ENCODE measurements at places on chromosomes 5 and 9.

DNA sequence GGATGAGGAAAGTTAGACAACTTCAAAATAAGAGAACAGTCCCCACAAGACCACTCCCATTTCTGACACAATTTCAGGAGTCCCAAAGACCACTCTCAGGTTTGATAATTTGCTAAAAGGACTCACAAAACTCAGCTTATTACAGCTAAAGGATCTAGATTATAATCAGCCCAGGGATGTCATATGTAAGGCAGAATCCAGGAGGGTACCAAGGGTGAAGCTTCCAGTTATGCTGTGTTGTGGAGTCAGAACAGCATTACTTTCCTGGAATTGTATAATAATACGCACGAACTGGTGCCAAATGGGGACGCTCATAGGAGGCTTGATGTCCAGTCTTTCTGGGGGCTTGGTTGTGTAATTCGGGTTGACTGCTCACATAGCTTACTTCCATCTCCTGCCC lies 55.4 kb downstream of the SLC27A6 start:
- no peak overlapping the region for H3K4me3 ChIP-seq
- DNase-seq, result no peak
- H3K36me3 ChIP-seq, result no peaks in the 10 kb centered on the region
- H3K27ac ChIP-seq, result no peak overlapping the region
- H3K4me1 ChIP-seq, result peaks cover 4% of the 10 kb centered on the region

DNA sequence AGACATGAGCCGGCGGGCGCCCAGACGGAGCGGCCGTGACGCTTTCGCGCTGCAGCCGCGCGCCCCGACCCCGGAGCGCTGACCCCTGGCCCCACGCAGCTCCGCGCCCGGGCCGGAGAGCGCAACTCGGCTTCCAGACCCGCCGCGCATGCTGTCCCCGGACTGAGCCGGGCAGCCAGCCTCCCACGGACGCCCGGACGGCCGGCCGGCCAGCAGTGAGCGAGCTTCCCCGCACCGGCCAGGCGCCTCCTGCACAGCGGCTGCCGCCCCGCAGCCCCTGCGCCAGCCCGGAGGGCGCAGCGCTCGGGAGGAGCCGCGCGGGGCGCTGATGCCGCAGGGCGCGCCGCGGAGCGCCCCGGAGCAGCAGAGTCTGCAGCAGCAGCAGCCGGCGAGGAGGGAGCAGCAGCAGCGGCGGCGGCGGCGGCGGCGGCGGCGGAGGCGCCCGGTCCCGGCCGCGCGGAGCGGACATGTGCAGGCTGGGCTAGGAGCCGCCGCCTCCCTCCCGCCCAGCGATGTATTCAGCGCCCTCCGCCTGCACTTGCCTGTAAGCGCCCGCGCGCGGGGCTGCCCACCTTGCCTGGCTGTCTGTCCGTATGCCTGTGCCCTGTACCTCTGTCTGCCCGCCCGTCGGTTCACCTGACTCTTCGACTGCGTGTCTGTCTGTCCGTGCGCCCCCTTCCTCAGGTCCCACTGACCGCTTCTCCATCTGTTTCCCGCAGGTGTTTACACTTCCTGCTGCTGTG lies 412 bp downstream of the FGF18 start:
- no peak overlapping the region for H3K27ac ChIP-seq
- peaks cover 10% of the 10 kb centered on the region for H3K4me1 ChIP-seq
- peak overlapping the region; percentile 91 for H3K4me3 ChIP-seq

DNA sequence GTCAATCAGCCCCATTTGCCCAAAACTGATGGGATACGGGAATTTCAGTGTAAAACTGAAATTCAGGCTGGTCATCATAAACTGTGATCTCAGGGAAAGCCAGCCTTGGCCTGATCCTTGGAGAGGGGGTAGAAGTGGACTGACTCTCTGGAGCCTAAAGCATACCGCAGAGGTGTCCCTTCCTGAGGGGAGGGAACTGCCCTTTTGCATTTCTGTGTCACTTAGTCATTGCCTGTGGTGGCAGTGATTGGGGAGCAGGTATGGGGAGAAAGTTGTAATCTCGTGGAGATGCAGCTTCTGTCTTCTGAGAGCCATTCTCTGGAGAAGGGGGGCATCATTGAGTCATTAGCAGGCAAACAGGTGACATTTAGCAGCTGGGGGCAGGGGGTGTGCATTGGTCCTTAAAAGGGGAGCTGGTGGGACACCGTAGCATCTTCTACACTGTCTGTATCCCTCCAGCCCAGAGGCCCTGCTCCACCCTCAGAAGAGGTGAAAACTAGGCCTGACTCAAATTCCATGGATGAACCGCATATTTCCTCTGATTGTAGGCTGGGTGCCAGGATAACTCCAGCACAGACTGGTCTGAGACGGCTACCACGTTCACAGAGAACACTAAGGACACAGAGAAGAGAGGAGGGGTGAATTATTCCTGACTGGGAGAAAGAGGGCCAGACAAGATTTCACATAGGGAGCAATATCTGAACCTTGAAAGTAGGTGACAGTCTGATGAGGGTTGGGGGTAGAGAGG lies 143.3 kb downstream of the SEC61B start:
- no peak for DNase-seq
- H3K4me1 ChIP-seq, result peaks cover 16% of the 10 kb centered on the region
- H3K27me3 ChIP-seq, result peaks cover 81% of the 10 kb centered on the region
- peaks cover 15% of the 10 kb centered on the region for H3K36me3 ChIP-seq

GRCh38 chr5:171365351-171365750 lies 22.3 kb upstream of the NPM1 start:
- H3K4me3 ChIP-seq, result no peak overlapping the region
- DNase-seq, result no peak
- H3K4me1 ChIP-seq, result no peaks in the 10 kb centered on the region
- H3K36me3 ChIP-seq, result peaks cover 3% of the 10 kb centered on the region
- H3K27ac ChIP-seq, result no peak overlapping the region
- H3K27me3 ChIP-seq, result peaks cover 42% of the 10 kb centered on the region

GRCh38 chr9:30771163-30771708 lies 1613.2 kb upstream of the ACO1 start:
- no peaks in the 10 kb centered on the region for H3K36me3 ChIP-seq
- no peak overlapping the region for H3K27ac ChIP-seq
- H3K4me3 ChIP-seq, result no peak overlapping the region
- no peaks in the 10 kb centered on the region for H3K27me3 ChIP-seq
- DNase-seq, result no peak
- no peaks in the 10 kb centered on the region for H3K4me1 ChIP-seq

- no peaks in the 10 kb centered on the region for H3K27me3 ChIP-seq
- no peaks in the 10 kb centered on the region for H3K4me1 ChIP-seq
- no peak overlapping the region for H3K27ac ChIP-seq
Observed at GRCh38 chr5:164048359-164048926, 543.0 kb downstream of the MAT2B start.

GRCh38 chr5:168948746-168949145 lies 352.2 kb downstream of the SLIT3 start:
- H3K27ac ChIP-seq, result no peak overlapping the region
- H3K4me1 ChIP-seq, result no peaks in the 10 kb centered on the region
- peaks cover 2% of the 10 kb centered on the region for H3K36me3 ChIP-seq
- DNase-seq, result no peak
- no peaks in the 10 kb centered on the region for H3K27me3 ChIP-seq

GRCh38 chr5:15333091-15333490 lies 166.9 kb upstream of the FBXL7 start:
- H3K4me1 ChIP-seq, result no peaks in the 10 kb centered on the region
- no peak overlapping the region for H3K4me3 ChIP-seq
- H3K36me3 ChIP-seq, result no peaks in the 10 kb centered on the region
- H3K27ac ChIP-seq, result no peak overlapping the region
- no peak for DNase-seq
- no peaks in the 10 kb centered on the region for H3K27me3 ChIP-seq

GRCh38 chr5:81058121-81058520 lies 98.0 kb downstream of the RASGRF2 start:
- peaks cover 2% of the 10 kb centered on the region for H3K36me3 ChIP-seq
- H3K27me3 ChIP-seq, result no peaks in the 10 kb centered on the region
- no peak overlapping the region for H3K4me3 ChIP-seq
- DNase-seq, result no peak
- no peak overlapping the region for H3K27ac ChIP-seq

GRCh38 chr9:136172412-136173079 lies 32.4 kb downstream of the LHX3 start:
- H3K4me3 ChIP-seq, result no peak overlapping the region
- no peak overlapping the region for H3K27ac ChIP-seq
- no peaks in the 10 kb centered on the region for H3K36me3 ChIP-seq
- DNase-seq, result no peak

GRCh38 chr5:102241809-102242421 lies 54.2 kb downstream of the SLCO4C1 start:
- no peak overlapping the region for H3K4me3 ChIP-seq
- H3K36me3 ChIP-seq, result no peaks in the 10 kb centered on the region
- H3K4me1 ChIP-seq, result no peaks in the 10 kb centered on the region
- H3K27ac ChIP-seq, result no peak overlapping the region
- no peak for DNase-seq

DNA sequence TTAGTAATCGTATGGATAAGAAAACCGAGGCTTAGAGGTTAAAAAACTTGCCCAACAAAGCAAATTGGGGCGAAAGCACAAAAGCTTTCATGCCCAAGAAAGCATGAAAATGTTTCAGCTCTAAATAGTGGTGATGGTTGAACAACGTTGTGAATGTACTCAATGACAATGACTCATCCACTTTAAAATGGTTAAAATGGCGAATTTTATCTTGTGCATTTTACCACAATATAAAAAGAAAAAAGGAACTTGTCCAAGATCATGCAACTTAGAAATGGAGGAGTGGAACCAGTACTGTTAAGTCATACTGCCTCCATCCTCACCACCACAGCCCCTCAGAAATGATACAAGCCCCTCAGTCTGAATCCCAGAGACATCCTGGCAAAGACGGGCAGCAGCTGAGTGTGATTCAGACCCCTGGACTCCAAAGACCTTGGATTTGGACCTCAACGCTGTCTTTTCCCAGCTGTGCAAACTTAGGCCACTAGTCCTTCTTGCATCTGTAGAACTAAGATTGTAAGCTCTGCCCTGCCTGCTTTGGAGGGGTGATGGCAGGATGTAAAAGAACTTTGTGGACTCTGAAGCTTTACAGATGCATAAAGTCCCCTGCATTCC lies 158.4 kb downstream of the GABBR2 start:
- H3K4me1 ChIP-seq, result no peaks in the 10 kb centered on the region
- no peaks in the 10 kb centered on the region for H3K36me3 ChIP-seq
- peaks cover 48% of the 10 kb centered on the region for H3K27me3 ChIP-seq
- H3K27ac ChIP-seq, result no peak overlapping the region

GRCh38 chr5:96709152-96709821 lies 47.1 kb downstream of the CAST start:
- DNase-seq, result no peak
- H3K36me3 ChIP-seq, result no peaks in the 10 kb centered on the region
- peaks cover 41% of the 10 kb centered on the region for H3K4me1 ChIP-seq

All from T-helper 17 cell (primary cell).